ENCODE measurements at places on chromosomes 16 and 17.

- DNase-seq = peak; percentile 73
Measured at GRCh38 chr17:82863941-82864712, 24.3 kb upstream of the ZNF750 start.

DNA sequence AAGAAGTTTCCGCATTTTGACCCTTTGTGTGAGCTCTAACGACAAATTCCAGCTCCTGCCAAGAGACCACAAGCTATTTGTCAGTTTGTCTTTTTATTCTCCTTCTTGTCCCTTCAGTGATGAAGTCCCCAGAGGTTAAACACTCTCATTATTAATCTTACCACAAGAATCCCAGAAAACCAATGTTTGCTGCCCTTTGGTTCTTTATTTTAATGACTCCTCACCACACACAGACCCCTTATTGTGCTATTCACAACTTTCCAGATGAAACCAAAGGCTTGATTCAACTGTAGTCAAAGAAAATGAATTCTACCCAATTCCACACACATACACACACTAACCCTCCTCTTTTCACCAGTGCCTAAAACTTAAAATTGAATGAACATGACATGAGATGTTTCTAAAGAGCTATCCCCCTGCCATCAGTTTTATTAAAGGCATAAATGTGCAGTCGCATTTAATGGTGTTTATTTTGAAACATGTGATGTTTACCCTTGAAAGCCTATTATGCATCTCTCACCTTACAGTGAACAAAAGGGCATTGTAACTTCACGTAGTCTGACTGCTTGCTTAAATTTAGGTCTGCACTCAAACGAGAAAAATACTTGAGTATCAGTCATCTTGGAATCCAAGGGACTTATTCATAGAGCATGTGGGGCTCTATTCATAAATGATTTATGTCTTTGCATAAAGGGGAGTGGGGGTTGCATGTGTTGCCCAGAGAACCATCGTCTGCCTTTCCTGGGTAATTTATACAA is 44.1 kb downstream of the PCTP start:
- DNase-seq = no peak

GRCh38 chr16:7644811-7645210 is 312.2 kb downstream of the RBFOX1 start:
- no peak for DNase-seq

- no peak for DNase-seq
Measured at GRCh38 chr16:75062976-75063346, 53.6 kb downstream of the LDHD start.

DNA sequence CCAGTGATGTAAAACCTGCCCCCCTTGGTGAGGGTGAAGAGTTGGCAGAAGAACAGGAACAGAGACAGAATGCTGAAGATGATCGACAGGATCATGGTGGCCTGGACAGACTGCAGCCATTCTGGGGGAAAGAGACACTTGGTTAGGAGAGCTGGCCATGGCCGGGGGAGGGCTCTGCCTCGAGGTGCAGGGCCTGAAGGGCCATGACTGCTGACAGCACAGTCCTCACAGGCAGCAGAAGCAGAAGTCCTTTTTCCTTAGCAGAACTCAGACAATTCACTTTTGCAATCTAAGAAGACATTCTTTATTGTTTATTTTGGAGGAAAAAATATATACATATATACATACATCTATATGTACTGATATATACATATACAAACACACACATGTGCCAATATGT is 25.6 kb downstream of the PMP22 start:
- no peak for DNase-seq

- DNase-seq = no peak
Measured at GRCh38 chr17:60159479-60159866, 9.7 kb downstream of the CA4 start.

- no peak for DNase-seq
Measured at GRCh38 chr17:65698381-65699061, 137.1 kb upstream of the AXIN2 start.

DNA sequence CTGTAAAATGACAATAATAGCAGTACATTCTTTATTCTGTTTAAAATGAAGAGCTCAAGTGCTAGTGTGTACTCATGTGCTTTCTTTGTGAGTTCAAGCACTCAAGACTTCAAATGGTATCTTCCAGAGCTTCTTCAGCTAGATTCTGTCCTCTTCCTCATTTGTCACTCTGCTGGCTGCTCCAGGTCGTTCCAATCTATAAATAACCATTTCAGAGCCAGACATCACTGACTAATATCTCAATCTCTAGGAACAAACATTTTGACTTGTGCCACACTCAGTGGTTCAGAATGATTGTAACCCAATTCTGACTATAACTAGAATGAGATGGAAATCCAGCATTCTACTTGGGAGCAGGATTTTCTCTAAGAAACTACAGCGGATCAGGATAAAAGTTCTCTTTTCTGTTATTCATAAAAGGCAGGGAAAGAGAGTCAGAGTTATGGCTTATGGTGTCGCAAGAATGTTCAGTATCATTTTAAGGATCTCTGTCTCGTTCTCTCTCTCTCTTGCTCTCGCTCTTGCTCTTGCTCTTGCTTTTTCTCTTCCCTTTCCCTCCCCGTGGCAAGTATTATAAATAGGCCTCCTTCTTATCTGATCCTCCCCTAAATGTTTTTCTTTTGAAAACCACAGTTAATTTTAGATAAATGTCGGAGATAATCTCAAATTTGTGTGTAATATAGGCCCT is 116.3 kb upstream of the MAF start:
- DNase-seq = no peak

DNA sequence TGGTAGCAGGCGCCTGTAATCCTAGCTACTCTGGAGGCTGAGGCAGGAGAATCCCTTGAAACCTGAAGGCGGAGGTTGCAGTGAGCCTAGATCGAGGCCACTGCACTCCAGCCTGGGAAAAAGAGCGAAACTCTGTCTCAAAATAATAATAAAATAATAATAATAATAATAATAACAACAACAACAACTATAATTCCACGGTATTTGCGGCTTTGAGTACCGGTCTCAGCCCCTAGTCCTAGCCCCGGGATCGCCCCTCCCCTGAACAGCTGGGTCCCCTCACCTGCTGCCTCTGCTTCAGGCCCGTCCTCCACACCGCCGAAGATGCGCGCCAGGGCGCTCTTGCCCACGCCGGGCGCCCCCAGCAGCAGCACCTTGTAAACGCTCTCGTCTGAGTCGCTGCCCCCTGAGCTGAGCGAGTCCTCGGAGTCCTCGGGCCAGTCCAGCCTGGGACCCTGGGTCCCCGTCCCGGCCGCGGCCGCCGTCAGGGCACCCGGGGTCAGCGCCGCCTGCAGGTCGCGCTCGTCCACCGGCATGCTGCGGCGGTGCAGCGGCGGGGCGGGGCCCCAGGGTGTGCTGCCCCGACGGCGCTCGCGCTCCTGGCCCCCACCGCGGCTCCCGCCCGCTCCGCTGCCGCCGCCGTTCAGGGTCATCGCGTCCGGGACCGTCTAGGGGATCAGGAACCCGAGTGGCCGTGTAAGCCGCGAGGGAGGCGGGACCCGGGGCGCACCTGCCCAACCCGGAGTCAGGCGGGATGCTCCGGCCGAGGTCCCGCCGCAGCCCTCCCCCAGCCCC is 611 bp downstream of the RRAD start:
- DNase-seq = no peak

DNA sequence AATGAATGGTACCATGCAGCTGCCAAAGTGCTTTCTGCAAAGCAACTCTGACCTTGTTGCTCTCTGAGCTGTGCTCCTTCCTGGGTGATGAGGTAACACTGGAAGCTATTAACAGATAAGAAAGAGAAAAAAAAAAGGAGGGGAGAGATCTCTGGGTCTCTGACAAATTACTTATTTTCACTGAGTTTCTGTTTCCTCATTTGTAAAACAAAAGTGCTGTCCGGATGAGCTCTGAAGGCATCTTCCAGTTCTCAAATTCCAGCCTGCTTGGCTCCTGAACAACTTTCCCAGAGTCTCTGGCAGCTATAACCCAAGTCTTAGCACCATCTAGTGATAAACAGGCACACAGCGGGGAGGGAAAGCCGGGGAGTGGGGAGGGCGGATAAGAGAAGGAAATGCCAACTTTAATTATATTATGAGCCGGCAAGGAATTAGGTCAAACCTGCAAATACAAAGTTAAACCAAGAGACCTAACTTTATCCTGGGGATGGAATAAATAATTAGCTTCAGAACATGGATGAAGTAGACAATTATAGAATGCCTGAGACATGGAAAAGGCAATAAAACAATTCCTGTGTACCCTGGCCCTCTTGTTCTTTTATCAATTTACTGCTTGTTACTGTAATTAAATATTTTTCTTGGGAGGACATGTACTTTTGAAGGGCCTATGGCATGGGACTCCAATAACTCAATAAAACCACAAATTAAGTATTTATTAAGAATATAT is 61.3 kb upstream of the KIFC3 start:
- DNase-seq = no peak

DNA sequence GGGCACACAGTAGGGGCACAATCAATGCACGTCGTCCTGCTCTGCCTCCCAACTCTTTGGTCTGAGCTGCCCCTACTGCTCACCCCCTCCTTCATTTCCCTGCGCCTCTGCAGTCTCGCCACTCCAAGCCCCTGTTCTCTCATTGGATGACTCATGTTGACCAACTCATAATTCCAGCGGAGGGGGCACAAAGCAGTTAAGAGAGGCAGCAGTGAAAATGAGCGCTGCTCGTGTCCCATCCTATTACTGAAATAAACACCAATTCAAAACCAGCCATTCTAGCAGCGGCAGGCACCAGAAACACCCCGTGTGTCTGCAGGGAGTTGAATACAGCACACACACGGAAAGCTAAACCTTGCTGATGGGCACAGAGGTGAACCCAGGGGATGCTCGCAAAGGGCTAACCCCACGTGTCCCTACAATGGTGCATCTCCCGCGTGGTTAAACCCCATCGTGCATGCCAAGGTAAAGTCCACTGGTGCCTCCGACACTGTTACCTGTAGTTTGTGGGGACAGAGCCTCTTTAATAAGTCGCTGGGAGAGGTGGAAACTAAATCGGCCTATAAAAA is 310.4 kb downstream of the XYLT1 start:
- no peak for DNase-seq

- no peak for DNase-seq
Measured at GRCh38 chr16:79933603-79934002, 333.1 kb upstream of the MAF start.

- no peak for DNase-seq
Measured at GRCh38 chr17:670286-670685, 44.4 kb downstream of the VPS53 start.

DNA sequence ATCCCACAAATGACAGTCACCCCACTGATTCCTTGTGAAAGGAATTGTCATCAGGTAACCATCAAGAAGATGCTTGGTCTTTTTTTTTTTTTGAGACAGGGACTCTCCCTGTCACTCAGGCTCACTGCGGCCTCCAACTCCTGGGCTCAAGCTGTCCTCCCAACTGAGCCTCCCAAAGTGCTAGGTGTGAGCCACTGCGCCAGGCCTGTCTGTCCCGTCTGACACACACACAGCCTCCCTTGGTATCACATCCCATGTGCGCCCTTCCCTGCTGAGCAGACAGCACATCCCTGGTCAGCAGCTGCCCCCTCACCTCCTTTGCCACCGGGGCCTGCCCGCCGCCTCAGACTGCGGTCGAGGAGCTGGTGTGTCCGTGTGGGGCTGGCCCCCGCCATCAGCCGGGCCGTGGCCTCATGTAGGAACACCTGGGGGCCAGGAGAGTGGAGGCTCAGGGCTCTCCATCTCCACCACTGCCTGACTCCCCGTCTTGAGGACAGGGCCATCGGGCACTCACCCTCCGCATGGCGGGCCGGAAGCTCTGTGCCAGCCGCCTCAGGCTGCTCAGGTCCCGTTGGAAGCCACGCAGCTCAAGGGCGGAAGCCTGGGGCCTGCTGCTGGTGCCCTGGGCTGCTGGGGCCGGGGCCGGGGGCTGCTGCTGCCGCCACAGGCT is 23.6 kb downstream of the SREBF1 start:
- no peak for DNase-seq

GRCh38 chr17:65529761-65530522 is 31.5 kb downstream of the AXIN2 start:
- no peak for DNase-seq

DNA sequence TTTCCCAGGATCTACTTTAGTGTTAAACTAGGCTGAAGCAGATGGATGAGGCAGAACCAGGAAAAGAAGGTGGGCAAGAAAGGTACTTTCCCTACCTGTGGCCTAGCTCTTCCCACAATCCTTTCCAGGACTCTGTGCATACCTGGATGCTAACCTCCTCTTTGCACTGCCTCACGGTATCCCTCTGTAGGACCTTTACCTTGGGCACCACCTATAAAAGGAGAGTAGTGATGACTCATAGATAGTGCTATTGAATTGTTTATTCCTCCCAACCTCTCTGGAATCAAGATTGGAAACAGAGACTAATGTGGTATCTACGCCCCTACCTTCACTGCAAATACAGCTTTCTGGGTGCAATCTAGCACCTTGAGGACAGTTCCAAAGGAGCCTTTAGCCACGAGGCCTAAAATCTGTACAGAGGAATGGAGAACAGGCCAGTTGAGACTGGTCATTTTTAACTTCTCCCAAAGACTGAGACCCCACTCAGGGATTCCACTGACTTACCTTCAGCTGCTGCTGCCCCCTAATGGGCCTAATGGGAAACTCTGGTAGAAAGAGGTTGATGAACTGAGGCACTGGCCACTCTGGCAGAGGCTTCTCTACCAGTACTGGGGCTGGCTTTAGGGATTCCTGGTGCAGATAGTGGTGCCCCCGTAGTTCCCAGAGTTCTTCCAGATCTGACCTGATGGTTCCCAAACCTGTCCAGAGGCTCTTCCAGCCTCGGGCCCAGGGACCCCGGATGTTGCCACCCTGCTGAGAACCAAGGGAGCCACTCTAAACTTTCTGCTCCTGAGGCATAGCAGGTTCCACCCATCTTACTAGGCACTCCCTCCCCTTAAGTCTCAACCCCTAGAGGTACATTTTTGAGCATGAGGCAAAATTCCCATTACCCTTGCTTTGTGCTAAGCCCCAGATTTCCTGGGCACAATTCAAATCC is 781 bp downstream of the RSKR start:
- no peak for DNase-seq

DNA sequence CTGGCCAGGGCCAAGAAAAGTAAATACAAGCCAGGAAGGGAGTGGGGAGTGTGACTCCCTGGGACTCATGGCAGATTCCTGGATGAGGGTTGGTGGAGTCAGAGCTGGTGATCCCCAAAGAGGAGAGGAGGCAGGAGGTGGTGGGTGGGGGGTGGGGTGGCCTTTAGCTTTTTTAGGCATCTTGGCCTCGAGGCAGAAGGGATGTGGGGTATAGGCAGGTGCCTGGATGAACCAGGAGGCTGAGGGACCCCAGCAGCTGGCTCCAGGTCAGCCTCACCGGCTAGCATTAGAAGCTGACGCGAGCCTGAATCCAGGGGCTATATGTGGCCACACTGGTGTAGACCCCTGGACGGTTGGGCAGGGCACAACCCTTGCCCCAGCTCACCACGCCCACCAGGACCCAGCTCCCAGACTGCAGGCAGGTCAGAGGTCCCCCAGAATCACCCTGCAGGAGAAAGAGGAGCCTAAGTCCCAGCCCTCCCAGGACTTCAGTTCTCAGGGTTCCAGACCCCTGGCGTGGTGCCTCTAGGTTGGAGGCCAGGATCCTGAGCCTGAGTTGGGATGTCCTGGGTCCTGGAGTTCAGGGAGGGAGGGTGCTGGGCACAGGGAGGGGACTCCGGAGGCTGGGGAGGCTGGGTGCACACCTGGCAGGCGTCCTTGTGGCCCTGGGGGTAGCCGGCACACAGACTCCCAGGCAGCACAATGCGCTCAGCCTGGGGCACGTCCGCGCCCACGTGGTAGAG is 2.8 kb downstream of the PRSS33 start:
- DNase-seq = no peak

Measured in GDM1 (cell line).